T47D (cell line): ENCODE measurements at places on chromosomes 13 and 19.

GRCh38 chr13:30570691-30571090 lies 47.0 kb upstream of the USPL1 start:
- DNase-seq = no peak

- no peak for DNase-seq
These were observed 212.8 kb downstream of the FGF9 start for GRCh38 chr13:21883713-21884112.

- DNase-seq = no peak
These were observed 20.3 kb downstream of the C13orf46 start for GRCh38 chr13:113953561-113953960.

GRCh38 chr13:109817591-109818535 lies 31.5 kb upstream of the IRS2 start:
- no peak for DNase-seq

DNA sequence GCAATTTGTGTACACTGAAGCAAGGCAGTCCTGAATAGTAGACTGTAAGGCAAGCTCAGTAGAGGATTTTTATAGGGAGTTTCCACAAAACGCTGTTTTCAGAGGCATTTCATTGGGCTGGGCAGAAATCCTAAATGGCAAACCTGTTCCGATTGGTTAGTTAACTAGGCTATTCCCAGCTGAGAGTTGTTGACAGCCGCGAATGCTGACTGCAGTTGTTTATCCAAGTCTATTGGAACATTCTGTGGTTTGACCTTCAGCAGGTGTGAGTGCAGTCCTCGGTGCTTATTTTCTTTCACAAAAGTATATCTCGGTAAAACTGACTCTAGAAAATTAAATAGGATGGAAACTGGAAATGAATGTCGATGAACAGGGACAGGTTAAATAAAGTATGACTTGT lies 45.4 kb downstream of the TPT1 start:
- DNase-seq = no peak

- DNase-seq = no peak
These were observed 19.9 kb downstream of the PCDH9 start for GRCh38 chr13:67210208-67210607.

DNA sequence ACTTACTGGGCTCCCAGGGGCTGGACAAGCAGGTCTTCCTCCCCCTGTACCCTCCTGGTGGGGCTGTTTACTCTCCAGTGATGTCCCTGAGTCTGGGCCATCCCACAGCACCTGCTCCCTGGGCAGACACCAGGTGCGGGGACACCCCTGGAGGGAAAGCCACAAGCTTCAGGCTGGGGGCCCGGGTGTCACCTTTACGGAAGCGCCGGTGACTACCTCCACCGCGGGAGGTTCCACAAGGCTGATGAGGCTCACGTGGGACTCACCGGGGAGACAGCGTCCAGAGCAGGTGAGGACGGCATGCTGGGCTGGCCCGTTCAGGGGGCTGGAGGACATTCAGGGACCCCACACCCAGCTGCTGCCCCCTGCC lies 24.9 kb downstream of the NFILZ start:
- DNase-seq = no peak

DNA sequence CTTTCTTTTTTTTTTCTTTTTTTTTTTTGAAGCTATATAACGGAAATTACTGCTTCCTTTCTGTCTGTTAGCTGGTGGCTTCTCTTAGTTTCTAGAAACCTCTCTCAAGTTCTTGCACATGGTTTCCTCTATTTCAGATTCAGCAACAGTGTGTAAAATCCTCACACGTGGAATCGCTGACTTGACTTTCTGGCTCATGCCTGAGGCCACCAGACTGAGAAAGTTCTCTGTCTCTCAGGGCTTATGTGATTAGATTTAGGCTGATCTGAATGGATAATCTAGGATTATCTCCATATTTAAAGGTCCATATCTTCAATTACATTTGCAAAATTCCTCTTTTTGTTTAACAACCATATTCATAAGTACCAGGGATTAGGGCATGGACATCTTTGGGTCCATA lies 856.3 kb upstream of the SLITRK6 start:
- no peak for DNase-seq

DNA sequence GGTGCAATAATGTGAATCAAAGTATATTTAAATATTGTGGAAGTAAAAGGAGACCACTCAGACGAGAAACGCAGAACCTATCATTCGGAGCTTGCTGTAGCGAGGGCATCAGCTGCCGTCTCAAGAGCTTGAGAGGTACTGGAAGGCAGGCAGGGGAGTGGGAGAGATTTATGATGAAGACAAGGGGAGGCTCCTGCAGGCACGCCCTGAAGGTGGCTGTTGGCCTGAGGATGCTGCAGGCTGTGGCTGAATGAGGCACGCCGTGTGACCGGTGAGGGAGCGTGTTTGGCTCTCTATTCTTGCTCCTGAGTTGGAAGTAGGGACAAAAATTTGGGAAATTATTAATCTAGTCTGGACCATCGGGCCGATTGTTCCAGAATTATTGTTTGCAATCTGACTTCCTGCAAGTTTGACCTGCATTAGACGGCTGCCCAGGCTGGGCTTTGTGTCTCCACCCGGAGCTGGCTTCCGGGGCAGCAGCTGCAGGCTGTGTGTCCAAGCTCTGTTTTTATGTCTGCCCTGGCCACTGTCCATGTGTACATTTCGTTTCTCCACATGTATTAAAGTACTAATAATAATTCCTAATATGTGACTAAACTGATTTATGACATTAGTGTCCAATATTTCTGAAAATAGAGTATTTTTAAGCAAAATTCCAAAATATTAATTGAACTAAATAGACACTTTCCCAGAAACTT lies 91.1 kb upstream of the ANKRD10 start:
- no peak for DNase-seq

DNA sequence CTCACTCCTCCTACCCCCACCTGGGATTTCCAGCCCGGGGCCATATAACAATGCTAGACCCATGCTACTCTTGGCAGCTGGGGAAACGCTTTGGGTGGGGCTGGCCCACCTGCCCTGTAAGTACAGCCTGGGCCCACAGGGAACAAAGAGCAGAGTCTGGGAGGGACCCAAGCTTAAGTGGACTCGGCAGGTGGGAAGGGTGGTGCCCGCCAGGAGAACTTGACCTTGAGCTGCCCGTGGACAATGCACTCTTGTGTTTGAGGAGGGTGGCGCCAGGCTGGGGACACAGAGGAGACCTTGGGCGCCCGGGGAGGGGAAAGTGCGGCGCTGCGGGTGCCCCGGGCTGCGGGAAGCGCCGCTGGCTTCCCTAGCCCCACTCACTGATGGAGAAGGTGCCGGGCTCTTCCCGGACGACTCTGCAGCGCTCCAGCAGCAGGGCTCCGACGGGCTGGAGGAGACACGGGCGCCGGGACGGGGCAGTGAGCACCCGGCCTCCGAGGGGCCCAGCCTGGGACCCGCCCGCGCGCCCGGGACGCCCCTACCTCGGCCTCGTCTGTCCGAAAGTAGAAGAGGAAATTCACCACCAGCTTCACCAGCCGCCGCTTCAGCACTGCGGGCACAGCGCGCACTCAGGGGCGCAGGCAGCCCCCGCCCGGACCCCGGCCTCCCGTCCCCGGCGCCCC lies 607 bp downstream of the PLEKHJ1 start:
- peak; percentile 22 for DNase-seq

GRCh38 chr13:87005511-87005910 lies 665.7 kb upstream of the SLITRK5 start:
- DNase-seq = no peak

GRCh38 chr19:45306518-45307027 lies 16.1 kb downstream of the CKM start:
- no peak for DNase-seq

DNA sequence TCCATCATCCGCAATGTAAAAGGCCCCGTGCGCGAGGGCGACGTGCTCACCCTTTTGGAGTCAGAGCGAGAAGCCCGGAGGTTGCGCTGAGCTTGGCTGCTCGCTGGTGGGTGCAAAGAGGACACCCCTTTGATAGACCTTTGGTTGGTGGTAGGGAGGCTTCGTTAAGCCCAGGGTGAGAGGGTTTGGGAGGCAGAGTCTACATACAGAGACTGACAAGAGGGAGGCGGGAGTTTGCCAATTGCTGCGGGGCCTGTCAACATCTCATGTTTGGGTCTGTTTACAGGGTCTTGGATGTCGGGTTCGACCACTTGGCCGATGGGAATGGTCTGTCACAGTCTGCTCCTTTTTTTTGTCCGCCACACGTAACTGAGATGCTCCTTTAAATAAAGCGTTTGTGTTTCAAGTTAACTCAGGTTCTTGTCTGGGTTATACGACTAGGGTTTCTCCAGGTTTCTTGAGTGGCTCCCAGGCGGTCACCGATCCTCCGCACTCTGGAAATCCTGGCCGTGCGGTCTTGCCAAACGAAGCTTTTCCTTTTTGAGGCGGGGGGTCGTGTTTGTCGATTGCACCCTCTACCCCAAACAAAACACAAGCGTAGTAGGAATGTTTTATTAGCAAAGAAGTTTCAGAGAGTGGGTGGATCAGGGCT lies 816 bp downstream of the RPS28 start:
- no peak for DNase-seq

DNA sequence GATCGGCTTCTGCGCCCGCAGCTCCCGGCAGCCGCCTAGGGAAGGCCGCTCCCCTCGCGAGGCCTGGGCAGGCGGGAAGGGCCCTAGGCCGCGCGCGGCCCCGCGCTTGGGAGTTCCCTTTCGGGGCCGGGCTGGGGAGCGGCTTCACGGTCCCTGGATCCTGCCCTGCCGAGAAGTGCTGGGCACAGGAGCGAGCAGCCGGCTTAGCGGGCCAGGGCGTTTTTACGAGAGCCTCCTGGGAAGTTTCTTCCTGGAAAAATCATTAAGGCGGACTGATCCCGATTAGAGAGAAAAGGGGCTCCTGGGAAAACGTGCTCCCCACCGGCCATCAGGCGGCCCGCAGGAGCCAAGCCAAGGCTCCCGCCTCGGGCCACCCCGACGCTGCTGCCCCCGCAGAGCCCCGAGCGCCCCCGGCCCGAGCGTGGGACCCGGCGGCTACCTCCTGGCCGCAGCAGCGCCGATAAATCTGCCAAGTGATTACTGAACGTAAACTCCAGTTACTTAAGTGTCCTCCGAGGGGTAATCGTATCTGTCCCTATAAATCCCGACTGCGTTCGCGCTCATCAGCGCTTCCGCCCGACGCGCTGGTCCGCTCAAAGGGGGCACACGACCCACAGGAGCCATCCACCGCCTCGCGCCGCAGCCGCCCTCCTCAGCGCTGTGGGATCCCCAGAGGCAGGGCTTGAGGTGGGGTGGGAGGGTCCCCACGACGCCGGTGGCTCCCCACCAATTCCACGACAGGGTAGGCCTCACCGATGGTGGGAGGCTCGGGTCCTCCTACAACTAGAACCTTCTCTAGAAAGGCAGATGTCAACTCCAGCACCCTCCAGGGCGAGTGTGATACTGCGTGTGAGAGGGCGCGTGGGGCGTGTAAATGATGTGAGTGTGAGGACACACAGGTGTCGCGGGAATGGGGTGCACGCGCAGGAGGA lies 2.8 kb downstream of the ZIC5 start:
- no peak for DNase-seq

DNA sequence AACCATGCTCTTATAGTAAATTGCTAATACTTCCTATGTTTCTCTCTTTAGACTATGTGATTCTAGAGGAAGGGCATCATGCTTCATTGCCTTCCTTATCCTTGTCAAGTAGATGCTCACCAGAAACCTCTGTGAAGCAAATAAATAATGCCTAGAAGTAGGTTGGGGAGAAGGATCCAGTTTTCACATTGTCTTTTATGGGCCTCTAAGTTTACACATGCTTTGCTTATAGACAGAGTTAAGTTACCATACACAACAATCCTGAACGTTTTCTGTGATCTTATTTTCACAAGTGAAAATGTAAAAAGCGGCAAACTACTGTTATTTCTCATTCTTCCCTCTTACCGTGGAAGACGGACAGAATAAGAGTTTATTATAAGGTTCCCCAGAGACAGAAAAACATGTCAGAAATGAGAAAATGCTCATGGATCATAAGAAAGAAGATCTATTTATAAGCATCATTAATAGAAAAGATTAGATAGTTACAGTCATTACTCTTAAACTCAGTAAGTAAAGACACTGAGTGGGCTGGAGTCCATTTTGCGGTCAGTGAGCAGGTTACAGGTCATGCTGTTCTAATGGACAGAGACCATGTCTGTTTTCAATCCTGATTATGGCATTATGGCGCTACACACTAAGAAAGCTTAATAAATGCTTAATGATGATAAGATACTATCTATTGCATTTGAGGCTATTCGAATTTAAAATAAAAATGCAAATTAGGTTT lies 723.9 kb downstream of the PCDH9 start:
- DNase-seq = no peak

GRCh38 chr19:12166626-12167025 lies 3.7 kb downstream of the ZNF136 start:
- DNase-seq = no peak

GRCh38 chr19:52689843-52690368 lies 44.9 kb downstream of the ZNF611 start:
- no peak for DNase-seq

- DNase-seq = no peak
These were observed 93.3 kb upstream of the UBL3 start for GRCh38 chr13:29943686-29944085.

GRCh38 chr13:21911646-21912298 lies 240.9 kb downstream of the FGF9 start:
- no peak for DNase-seq

DNA sequence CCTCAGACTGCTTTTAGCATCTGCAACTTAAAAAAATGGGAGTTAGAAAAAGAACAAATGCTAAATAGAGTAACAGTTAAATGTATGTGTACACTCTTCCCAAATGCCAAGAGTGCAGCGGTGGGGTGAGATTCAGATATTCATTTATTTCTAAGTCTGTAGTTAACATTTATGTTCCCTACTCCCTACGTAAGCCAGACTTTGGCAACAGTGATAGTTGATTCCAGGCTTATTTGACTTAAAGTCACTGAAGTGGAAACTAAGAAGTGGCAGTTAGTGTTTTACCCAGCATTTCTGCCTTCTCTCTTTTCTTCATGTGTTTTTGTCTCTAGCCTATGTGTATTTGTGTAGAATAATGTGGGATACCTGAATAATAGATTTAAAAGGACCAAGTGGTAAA lies 4.5 kb downstream of the MIR17HG start:
- no peak for DNase-seq

- DNase-seq = no peak
These were observed 46.0 kb downstream of the WDFY2 start for GRCh38 chr13:51630288-51630615.

- DNase-seq = no peak
These were observed 14.9 kb downstream of the ARID3A start for GRCh38 chr19:940591-941291.
